ENCODE measurements at places on chromosomes 5 and 9.

GRCh38 chr9:95459851-95460517 is 56.8 kb downstream of the PTCH1 start:
- DNase-seq, result no peak

- no peak for DNase-seq
These were observed 137.0 kb downstream of the FER start for GRCh38 chr5:108884736-108885135.

DNA sequence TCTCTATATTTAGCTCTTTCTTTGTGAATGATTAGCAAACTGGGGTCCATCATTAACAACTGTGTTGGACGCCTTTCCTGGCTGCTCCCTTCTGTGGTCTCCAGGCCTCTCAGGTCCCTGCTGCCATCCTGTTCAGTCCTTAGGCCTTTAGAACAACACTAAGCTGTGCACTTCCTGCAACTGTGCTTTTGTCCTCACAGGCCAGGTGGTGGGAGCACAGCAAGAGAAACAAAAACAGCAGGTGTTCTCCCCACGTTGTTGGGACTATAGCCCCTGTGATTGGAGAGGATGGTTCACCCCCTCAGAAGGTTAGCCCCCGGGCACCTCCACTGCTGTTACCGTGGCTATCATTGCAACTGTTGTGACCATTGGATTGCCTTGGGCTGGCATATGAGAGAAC is 41.7 kb upstream of the CLINT1 start:
- DNase-seq, result no peak

DNA sequence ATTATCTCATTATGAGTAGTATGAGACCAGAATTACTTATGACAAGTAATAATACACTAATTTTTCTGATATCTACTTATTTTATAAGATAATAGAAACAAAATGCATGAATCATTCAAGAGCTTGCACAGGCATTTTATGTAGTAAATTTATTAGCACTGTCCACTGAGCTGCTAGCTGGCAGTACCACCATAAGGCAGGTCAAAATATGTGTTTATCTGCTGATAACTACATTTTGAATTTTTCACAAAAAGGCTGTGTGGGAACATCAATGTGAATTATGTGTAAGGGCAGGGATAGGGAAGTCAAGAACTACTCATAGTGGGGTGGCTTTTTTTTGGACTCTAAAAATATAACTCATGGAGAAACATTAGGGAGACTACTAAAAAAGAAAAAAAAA is 249.6 kb downstream of the PAPPA start:
- DNase-seq, result no peak

DNA sequence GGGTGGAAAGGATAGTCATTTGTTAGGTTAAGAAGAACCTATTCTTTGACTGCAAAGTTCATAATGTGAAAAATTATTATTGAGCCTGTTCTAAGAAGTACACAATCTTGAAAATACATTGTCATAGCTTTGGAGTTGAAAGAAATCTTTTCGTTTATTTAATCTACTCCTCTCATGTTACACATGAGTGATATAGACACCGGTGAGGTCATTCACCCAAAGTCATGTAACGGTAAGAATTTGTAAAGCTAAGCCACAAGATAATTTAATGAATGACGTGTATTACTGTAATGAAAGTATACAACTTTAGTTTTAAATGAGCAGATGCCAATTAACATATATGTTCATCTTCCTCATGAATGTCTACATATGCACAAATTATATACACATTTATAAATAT is 284.1 kb upstream of the PDE4D start:
- DNase-seq, result no peak

- no peak for DNase-seq
These were observed 48.0 kb downstream of the SAR1B start for GRCh38 chr5:134584662-134585061.

DNA sequence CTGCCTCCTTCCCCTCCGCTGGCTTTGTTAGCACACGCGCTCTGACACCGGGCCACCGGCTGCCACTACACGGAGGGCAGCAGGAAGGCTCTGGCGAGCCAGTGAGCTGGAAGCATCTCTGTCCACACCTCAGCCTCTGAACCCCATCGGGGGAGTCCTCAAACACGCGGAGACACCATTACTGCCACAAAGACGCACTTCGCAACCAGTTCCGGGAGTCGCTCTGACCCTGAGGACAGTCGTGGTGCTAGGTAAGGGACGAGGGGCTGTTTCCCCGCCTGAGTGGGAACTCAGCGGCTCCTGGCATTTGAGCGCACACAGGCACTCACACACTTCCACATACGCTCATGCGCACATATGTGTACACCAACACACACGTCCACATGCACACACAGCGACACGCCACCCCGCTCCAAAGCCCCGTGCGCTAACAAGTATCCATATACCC is 160.0 kb downstream of the C9orf152 start:
- DNase-seq, result no peak

DNA sequence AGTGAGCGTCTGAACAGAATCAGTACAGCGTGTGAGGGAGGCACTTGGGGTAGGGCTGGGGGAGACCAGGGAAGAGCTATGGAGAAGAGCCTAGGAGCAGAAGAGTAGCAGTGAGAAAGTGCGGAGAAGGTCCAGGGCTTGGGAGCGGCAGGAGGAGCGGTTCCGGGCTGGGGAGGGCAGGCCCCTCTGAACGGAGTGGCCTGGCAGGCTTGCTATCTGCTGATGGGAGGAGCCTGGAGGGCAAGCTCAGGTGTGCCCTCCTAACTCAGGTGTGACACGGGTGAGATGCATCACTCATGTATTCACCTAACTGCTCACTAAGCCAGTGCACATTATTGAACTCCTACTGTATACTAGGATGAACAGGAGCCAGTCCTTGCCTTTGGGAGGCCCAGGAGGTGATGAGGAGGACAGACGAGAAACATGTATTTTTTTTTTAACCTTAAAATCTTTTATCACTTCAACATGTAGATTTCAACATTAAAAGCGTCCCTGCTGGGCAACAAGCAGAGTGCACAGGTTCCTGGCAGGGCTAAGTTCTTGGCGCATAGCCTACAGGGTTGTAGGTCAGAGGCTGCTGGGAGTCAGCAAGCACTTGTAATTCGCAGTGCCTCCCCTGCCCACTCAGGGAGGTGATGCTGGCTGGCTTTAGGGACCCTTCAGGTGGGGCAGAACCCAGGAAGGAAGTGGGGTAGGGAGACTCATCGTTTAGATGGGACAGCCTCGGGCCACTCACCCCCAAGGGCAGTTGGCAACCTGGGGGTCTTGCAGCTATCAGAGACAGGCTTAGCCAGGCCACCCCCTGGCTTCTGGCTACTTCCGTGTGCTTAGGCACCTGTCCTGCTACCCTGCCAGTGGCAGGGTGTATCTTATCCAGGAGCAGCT is 55.5 kb downstream of the TMOD1 start:
- no peak for DNase-seq

DNA sequence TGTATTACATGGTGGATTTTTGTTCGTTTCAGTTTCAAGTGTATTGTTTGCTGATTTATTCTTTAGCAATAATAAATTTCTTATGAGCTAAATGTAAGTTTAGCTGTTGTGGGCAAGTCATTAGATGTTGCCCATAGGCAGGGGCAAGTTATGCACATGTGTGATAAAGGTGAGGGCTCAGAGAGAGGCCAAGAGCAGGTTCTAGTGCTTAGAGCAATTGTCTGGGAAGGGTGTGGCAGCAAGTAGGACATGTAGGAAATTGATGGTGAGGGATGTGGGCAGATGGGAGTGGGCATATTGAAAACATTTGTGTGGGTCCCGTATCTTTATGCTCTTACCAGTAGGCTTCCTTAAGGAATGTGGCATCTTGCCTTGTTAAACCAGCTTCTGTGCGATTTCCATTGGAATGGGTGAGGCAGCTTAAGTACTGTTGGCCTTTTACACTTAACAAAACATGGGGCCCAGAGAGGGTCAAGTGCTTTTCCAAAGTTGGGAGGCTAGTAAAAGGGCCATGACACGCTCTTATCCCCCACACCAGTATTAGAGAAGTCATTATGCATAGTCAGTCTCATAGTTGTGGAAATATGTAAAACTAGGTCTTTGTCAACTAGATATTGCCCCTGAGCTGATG is 60.6 kb downstream of the KDM4C start:
- DNase-seq, result no peak

DNA sequence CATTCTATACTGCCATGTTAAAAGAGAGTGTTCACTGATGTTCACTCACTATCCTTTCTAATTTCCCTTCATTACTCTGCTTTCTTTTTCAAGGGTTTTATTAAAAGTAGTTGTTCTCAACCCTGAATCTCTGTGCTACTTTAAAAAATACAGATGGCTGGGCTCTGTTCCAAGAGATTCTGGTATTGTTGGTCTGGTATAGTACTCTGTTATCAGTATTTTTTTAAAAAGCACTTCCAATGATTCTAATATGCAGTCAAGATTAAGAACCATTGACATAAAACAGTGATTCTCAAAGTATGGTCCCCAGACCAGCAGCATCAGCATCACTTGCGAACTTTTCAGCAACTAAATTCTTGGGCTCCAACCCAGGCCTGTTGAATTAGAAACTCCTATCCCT is 77.0 kb upstream of the STARD4 start:
- no peak for DNase-seq

DNA sequence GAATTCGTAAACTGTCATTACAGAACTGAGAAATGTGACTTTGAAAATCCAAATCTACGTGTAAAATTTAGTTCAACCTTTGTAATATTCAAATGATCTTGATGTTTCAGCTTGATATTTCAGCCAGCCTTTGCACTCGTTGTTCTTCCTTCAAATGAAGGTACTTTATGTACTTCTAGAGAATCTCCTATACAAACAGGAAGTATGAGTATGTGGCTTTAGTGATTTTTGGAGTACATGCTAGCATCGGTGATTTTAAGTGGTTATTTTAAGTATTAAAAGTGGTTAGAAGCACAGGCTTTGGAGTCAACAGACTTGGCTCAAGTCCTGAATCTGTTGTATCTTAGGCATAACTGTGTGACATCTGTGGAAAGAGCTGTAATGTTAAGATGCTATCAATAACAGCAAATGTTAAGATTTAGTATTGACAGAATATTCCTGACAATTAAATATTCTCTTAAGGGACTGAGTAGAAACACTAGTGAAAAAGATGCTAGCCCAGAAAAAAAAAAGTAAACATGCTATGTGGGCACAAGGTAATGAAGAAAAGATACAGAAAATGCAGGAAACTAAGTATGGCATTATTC is 398.0 kb downstream of the ADGRV1 start:
- no peak for DNase-seq

DNA sequence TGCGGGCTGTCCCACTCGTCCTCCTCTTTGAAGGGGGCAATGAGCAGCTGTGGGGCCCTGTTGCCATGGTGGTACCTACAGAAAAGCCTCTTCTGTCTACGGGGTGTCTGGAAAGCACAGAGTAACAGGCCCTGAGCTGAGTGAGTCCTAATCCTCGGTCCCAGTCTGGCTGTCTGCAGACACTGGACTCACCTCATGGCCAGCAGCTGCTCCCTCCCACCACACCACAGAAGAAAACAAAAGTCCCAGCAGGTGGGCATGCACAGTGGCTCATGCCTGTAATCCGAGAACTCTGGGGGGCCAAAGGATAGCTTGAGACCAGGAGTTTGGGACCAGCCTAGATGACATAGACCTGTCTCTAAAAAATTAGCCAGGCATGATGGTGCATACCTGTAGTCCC is 19.9 kb downstream of the P4HA2 start:
- DNase-seq, result no peak

GRCh38 chr5:98899456-98899855 is 29.4 kb downstream of the CHD1 start:
- no peak for DNase-seq

- DNase-seq, result no peak
These were observed 51.9 kb upstream of the TBC1D9B start for GRCh38 chr5:179959641-179960040.

GRCh38 chr5:139787568-139788293 is 7.9 kb upstream of the PSD2 start:
- peak; percentile 89 for DNase-seq

DNA sequence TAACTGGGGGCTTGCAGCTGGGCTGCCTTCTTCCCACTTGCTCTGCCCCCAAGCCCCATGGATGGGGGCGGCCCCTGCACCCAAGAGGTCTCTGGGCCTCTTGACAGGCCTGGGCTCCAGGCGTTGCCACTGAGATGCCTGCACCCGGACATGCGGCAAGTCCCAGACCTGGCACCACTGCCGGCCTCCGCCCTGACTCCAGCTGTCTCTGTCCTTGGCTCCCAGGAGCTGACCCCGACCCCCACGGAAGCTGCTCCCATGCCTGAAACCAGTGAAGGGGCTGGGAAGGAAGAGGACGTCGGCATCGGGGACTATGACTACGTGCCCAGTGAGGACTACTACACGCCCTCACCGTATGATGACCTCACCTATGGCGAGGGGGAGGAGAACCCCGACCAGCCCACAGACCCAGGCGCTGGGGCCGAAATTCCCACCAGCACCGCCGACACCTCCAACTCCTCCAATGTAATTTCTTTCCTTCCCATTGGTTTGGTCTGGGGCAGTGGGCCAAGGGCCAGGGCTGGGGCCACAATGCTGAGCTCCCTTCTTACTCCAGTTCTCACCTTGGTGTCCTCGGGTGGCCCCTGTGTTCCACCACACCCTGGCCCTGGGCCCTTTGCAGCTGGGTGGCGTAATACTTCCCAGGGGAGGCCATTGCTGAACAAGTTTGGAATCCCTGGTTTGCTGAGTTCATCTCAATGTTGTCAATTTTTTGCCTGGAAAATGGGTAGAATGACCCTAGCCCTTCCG is 88.6 kb downstream of the COL5A1 start:
- DNase-seq, result no peak

- no peak for DNase-seq
These were observed 18.6 kb upstream of the TOMM5 start for GRCh38 chr9:37611014-37611413.

- DNase-seq, result no peak
These were observed 177.4 kb downstream of the SEC61B start for GRCh38 chr9:99399474-99399873.

GRCh38 chr5:89904442-89904841 is 505.1 kb downstream of the CETN3 start:
- DNase-seq, result no peak

- no peak for DNase-seq
These were observed 268.0 kb downstream of the ADAMTSL1 start for GRCh38 chr9:18741945-18742344.

DNA sequence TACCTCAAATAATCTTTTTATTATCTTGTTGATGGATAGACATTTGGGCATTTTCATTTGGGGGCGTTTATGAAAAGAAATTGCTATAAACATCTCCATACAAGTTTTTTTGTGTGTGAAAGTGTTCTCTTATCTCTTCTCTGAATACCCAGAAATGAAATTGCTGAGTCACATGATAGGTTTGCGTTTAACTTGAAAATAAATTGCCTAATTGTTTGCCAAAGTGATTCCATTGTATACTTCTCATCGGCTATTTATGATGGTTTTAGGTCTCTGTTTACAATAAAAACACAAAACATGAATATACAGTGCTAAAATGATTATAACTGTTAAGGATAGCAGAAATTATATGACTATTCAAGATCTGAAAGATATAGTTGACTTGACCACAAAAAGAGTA is 361.7 kb downstream of the TAF11L14 start:
- DNase-seq, result no peak

- DNase-seq, result no peak
These were observed 3.3 kb upstream of the IL31RA start for GRCh38 chr5:55847837-55848236.

- peak; percentile 69 for DNase-seq
These were observed 597 bp downstream of the NFIL3 start for GRCh38 chr9:91422758-91423711.
